ENCODE measurements at places on chromosomes 3 and 15.
A peak's percentile ranks its signal among the peaks of the same experiment; 100 is the strongest.

DNA sequence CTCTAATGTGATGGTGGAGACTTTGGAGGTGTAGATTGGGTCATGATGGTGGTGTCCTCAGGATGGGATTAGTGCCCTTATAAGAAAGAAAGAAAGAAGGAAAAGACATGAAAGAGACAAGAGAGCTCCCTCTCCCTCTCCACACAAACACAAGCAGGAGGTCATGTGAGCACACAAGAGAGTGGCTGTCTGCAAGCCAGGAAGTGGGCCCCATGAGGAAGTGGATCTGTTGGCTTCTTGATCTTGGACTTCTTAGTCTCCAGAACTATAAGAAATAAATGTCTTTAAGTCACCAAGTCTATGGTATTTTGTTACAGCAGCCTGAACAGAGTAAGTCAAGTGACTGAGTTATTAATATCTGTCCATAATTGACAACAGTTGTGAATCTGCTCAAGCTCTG lies 17.1 kb downstream of the IQCB1 start:
- no peak for DNase-seq

- no peak for DNase-seq
Measured at GRCh38 chr15:69132977-69133861, 27.2 kb upstream of the GLCE start.

- peak; percentile 91 for DNase-seq
Measured at GRCh38 chr15:68543165-68544008, 35.4 kb upstream of the CORO2B start.

DNA sequence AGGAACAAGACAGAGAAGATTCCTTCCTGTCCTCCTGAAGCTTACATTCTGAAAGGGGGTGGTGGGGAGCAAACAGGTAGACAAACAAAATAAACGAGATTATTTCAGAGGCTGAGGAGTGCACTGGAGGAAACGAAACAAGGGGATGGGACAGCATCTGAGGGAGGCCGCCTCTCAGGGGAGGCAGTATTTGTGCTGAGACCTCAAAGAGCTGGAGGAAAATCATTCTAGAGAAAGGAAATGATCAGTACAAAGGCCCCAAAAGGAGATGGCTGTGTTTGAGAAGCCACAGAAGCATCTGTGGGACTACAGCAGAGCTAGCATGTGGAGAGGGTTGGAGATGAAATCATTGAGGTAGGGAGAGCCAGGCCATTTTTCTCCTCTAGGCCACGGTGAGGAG lies 55.1 kb downstream of the DCLK3 start:
- no peak for DNase-seq

GRCh38 chr3:11568503-11569155 lies 75.1 kb downstream of the VGLL4 start:
- peak; percentile 95 for DNase-seq

DNA sequence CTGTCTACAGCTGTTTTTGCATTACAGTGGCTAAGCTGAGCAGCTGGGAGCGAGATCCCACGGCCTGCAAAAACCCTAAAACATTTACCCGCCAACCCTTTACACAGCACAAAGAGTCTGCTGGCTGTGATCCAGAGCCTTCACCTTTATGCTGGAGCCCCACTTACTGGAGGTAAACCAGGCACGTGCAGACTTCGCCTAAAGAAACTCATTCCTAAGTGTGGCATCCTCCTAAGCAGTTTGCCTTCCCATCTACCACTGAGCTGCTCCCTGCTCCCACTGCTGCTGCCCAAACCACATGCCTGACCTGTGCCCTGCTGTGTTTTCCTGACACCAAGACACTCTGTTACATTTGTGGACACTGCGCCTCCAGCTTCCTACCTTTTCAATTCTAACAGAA lies 53.0 kb downstream of the CHSY1 start:
- DNase-seq: peak; percentile 58

GRCh38 chr15:57533448-57533799 lies 58.3 kb upstream of the MYZAP start:
- DNase-seq: no peak

GRCh38 chr15:70034596-70034995 lies 63.1 kb downstream of the TLE3 start:
- DNase-seq: no peak

DNA sequence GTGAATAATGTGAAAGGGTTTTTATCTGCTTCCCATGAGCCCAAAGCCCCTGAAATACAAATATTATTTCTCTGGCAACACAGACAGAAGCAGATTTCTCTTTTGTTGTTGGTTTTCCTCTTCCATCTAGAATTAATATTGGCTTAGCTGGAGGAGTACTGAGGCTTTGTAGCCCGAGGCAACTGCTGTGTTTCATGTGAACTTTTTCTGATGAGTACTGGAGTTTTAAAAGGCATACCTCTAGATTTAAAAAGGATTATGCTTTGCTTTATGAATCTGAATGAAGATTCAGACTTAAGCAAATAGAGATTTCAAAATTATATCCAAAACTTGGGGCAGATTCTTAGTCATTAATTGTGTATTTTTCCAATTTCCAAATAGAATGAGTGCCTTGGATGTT lies 50.9 kb downstream of the IQCH start:
- DNase-seq: no peak

DNA sequence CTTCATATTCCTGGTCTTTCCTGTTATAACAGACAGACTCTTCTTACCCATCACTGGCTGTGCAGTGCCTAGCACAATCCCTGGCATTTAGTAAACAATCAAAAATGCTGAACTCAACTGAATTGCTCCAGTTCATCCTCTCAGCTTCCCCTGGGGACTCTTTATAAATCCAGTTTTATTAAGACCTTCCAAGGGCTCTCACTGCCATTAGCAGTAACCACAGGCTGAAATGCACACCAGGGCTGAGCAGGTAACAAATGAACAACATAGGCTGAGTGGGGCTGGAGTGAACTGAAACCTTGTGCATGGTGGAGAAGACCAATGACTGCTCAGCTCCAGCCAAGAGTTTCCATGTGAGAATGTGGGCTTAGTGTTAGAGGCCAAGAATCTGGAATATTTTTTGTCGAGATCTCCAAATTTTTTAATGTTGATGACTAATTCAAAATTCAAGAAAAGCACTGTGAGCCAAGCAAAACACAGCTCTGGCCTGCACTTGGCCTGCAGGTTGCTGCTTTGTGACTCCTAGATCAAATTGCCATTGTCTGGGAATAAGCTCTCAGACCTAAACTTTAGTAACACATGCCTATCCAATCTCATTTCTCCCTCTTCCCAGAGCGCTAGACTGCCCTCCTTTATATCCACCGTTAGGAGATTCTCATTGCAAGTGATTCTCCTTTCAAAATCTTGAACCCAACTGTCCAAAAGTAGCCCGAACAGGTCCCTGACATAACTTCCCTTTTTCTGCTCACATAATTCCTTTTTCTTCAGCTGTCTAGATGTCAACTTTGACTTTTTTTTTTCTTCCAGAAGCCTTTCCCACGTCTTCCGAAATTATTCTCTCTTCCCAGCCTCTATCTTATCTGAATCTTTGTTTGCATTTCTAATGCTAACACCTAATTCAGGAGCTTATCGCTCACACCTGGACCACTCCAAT lies 7.4 kb downstream of the SQOR start:
- DNase-seq: peak; percentile 85

GRCh38 chr15:61091856-61092255 lies 137.2 kb downstream of the RORA start:
- DNase-seq: no peak

GRCh38 chr3:50550079-50550736 lies 17.3 kb downstream of the C3orf18 start:
- peak; percentile 13 for DNase-seq

GRCh38 chr3:185716436-185717108 lies 108.3 kb downstream of the IGF2BP2 start:
- DNase-seq: no peak

- DNase-seq: no peak
Measured at GRCh38 chr3:10334042-10334441, 13.1 kb upstream of the SEC13 start.

GRCh38 chr3:99965077-99965476 lies 147.4 kb downstream of the CMSS1 start:
- DNase-seq: peak; percentile 42

DNA sequence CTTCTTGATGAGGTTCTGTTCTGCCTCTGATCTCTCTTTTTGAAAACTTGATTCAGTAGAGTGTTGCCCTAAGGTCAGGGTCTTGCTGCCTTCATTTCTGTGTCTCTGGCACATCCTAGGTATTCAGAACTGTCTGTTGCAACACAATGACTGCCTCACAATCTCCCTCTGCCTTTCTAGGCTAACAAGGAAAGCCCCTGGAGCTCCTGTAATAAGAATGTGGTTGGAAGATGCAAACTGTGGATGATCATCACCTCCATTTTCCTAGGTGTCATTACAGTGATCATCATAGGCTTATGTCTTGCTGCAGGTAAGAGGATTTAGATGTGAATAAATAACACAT lies 7.0 kb downstream of the C3orf52 start:
- DNase-seq: no peak

GRCh38 chr3:126110431-126111125 lies 26.7 kb upstream of the SLC41A3 start:
- DNase-seq: no peak

DNA sequence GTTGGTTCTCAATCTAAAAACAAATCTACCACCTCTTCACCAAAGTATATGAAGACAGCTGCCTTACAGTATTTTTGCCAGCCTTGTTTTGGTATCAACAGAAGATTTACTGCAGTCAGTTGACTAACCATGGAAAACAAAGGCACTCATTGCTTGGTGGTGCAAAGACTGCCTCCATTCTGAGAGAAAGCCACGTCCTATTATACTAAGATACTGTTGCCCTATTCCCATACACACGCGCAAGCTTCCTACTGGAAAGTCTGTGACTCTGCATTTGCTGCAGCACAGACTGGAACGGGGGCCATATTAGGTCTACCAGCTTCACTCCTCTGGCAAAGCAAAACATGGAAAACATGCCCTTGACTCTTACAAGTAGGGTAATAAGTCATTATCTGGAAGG lies 18.0 kb downstream of the MTMR10 start:
- no peak for DNase-seq

DNA sequence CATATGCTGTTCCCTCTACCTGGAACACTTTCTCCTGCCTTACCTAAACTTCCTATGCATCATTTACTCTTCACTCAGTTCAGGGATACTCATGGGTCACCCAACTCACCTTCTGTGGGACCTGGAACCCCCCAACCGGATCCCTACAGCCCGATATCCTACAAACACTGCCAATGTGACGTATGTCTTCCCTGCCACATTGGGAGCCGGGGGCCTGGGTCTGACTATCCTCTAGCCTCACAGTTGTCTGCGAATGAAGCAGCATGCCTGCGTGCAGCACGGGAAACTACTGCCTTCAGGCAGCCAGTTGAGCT lies 405 bp downstream of the NPRL2 start:
- no peak for DNase-seq

GRCh38 chr15:65421360-65422215 lies 1.2 kb downstream of the IGDCC4 start:
- DNase-seq: peak; percentile 94

GRCh38 chr3:43526956-43527355 lies 94.9 kb downstream of the ANO10 start:
- DNase-seq: no peak

- peak; percentile 72 for DNase-seq
Measured at GRCh38 chr15:48644827-48645557, 517 bp downstream of the FBN1 start.

GRCh38 chr15:74042603-74043424 lies 39.5 kb downstream of the GOLGA6A start:
- no peak for DNase-seq

GRCh38 chr3:178505832-178506231 lies 30.4 kb upstream of the KCNMB2 start:
- DNase-seq: no peak

DNA sequence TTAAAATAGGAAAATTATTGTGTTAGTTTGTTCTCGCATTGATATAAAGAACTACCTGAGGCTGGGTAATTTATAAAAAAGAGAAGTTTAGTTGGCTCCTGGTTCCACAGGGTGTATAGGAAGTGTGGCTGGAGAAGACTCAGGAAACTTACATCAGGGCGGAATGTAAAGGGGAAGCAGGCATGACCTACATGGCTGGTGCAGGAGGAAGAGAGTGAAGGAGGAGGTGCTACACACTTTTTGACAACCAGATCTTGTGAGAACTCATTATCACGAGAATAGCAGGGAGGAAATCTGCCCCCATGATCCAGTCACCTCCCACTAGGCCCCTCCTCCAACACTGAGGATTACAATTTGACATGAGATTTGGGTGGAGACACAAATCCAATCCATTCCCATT lies 490.7 kb downstream of the RBMS3 start:
- no peak for DNase-seq

DNA sequence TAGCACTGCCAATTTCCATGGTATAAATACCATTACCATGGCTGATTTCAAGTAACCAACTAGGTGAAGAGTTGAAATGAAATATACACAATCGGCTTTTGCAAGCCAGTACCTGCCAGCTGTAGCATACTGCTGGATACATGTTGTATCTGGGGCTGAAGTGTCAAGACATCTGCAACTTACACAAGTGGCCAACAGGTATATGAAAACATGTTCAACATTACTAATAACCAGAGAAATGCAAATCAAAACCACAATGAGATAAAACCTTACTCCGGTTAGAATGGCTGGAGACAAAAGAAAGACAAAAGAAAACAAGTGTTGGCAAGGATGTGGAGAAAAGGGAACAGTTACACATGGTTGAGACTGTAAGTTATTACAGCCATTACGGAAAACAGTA lies 11.6 kb downstream of the ATOSA start:
- peak; percentile 56 for DNase-seq

GRCh38 chr3:152893647-152894046 lies 58.7 kb downstream of the P2RY1 start:
- no peak for DNase-seq

DNA sequence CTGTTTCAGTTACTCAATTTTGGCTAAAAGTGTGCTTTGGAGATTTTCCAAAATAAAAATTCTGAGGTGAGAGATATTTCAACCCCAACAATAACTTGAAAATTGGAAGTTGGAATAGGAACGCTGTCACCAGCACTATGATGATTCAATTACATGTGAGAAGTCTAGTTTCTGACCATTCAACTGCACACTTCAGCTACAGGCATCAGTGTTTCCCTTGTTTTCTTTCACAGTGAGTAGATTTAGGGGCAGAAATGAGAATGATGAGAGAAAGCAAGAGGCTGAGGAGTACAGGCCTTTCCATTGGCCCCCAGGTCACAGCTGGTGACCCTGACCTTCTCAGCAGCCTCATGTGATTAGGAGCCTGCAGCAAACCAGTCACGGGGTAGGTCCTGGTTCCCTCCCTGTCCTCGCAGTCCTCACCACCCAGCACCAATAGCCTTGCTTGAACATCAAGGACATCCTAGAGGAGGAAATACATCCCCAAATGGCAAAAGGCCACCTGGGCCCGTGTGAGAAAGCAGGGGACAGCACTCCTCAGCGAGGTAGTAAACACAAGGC lies 10.0 kb upstream of the FILIP1L start:
- DNase-seq: no peak
